ENCODE measurements at places on chromosomes 1 and 21. TPM values are rescaled to one million over a fixed set of nuclear protein-coding genes. Genes with fewer than 3 reads are reported as not detected.

MYOC gene
- total RNA-seq: 3.2 TPM

GRCh38 chr21:38775733-38776132 is 30.0 kb upstream of the ETS2 start:
- H3K27me3 ChIP-seq: no peaks in the 10 kb centered on the region
- no peaks in the 10 kb centered on the region for H3K36me3 ChIP-seq
- H3K27ac ChIP-seq: no peak overlapping the region
- no peak for DNase-seq
- no peak overlapping the region for H3K4me3 ChIP-seq

DNA sequence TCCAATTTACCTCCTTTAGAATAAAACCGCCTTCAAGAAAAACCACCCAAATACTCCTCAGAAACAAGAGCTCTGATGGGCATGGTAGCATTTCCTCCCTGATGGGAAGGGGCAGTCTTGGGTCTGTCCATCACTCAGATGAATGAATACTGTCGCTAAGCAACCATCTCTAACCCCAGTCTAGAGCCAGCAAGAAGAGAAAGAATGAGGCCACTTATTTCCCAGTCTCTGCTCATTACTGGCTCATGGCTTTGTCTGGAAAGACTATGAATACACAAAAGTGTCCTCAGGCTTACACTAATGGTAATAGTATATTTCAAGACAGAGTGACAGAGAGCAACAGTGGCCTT is 51.0 kb upstream of the F3 start:
- H3K27me3 ChIP-seq: no peaks in the 10 kb centered on the region
- no peaks in the 10 kb centered on the region for H3K36me3 ChIP-seq
- no peaks in the 10 kb centered on the region for H3K4me1 ChIP-seq
- no peak for DNase-seq

DNA sequence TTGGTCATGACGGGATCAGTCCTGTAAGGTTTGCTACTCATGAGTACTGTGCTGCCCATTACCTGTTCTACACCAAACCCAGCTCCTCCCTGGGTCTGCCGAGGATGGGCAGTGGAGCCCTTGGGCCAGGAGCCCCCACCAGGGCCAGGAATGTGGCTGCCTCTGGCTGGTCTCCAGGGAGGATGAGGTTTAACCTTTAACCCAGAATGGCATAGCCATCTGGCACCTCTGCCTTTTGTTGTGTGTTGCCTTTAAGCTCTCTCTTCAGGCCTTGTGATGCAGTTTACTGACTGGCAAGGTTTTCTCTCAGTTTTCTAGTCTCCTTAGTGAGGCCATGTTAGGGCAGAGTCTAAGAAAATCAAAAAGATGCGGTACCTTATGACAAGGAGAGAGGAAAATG is 38.6 kb downstream of the SIPA1L2 start:
- H3K36me3 ChIP-seq: no peaks in the 10 kb centered on the region
- no peak for DNase-seq
- peaks cover 48% of the 10 kb centered on the region for H3K4me1 ChIP-seq
- H3K27me3 ChIP-seq: no peaks in the 10 kb centered on the region

DNA sequence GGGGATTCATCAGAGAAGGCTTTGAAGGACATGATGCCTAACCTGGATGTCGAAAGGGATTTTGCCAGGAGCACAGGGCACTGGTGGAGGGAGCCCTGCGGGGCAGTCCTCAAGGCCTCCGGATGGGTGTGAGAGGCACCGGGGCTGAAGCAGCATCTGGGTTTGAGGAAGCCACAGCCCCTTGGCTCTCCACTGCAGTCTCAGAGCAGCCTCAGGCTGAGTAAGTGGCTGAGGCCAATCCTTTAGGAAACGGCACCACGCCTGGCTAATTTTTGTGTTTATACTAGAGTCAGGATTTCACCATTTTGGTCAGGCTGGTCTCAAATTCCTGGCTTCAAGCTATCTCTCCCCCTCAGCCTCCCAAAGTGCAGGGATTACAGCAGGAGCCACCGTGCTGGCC is 12.0 kb downstream of the ERVH48-1 start:
- peaks cover 40% of the 10 kb centered on the region for H3K36me3 ChIP-seq
- no peak for DNase-seq
- no peak overlapping the region for H3K4me3 ChIP-seq
- no peaks in the 10 kb centered on the region for H3K27me3 ChIP-seq
- H3K27ac ChIP-seq: no peak overlapping the region

DNA sequence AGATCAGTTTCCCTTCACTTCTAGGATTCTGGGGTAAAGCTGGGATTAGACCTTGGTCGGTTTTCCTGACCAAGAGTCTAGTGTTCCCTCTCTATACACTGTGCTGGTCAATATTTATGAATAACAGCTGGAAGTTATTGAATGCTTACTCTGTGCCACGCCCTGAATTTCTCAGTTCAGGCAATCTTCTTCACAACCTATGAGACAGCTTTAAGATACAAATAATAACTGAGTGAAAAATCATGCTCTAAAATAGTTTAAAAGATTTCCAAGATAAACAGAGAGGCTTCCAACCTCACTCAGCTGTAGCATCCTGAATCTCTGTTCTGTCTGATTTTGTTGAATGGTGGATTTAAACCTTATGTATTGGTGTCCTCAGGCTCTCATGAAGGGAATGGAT is 72.2 kb downstream of the GNG12 start:
- H3K4me3 ChIP-seq: no peak overlapping the region
- H3K27me3 ChIP-seq: no peaks in the 10 kb centered on the region
- DNase-seq: no peak

DNA sequence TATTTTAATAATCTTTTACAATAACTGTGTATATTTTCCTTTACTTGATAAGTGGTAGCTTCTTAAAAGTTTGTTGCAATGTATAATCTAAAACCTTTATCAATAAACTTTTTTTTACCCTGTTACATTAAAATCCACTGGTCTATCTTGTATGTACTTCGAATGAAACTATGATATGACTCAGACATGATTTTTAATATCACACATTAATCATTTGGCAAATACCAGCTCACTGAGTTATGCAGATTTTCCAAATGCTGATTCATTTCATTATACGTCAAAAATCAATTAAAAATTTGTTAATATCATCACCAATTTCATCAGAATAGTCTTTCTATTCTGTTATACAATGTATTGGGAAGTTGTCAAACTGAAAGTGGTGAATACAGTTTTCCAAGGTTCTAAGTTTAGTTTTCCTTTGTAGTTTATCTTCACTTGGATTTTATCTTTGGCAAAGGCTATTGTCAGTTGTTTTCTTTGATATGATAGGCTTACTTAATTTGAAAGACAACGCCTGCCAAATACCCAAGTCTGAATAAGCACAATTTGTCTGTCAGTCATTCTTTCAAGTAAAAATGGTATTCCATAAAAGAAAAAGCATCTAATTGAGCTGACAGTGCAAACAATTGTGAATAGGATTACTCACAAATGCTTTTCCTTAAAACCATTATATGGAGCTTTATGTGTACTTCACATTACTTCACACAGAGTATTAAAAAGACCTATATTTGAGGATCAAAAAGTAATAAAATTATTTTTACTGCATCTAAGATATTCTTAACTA is 127.0 kb downstream of the NME7 start:
- H3K27me3 ChIP-seq: no peaks in the 10 kb centered on the region
- H3K4me3 ChIP-seq: no peak overlapping the region
- H3K36me3 ChIP-seq: no peaks in the 10 kb centered on the region
- DNase-seq: no peak
- H3K27ac ChIP-seq: no peak overlapping the region

DNA sequence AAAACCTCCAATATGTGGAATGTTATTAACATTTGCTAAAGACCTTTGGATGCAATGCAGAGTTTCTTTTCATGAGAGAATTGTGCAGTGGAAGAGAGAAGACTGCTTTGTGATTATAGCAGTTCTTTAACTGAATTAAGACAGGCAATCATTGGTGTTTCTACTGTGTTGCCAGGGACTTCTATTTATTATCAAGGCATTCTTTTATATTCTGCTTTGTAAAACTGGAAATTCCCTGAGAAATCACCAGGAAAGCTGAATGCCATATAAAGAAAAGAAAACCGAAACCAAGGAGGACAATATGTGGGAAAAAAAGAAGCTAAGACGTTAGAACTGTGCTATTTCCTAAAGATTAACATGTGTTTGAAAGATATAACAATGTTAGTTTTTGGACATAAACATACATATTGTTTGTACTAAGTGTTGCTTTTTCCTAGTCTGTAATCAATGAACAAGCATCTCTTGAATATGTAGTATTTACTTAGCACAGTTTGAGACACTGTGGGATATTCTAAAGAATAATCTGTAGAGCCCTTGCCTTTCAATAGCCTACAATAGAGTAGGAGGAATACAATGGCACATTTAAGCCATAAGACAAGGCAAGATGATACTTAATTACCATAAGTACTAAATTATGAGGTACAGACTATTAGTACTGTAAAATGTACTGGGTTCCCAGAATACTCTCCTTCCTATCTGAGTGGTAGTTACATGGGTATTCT is 47.1 kb downstream of the EXTL2 start:
- H3K27me3 ChIP-seq: no peaks in the 10 kb centered on the region
- peak overlapping the region; percentile 28 for H3K4me3 ChIP-seq
- H3K4me1 ChIP-seq: peaks cover 6% of the 10 kb centered on the region
- H3K27ac ChIP-seq: no peak overlapping the region
- H3K36me3 ChIP-seq: no peaks in the 10 kb centered on the region
- DNase-seq: no peak

GRCh38 chr1:81899214-81899821 is 98.6 kb downstream of the ADGRL2 start:
- no peaks in the 10 kb centered on the region for H3K36me3 ChIP-seq
- H3K27ac ChIP-seq: no peak overlapping the region
- no peak overlapping the region for H3K4me3 ChIP-seq

DNA sequence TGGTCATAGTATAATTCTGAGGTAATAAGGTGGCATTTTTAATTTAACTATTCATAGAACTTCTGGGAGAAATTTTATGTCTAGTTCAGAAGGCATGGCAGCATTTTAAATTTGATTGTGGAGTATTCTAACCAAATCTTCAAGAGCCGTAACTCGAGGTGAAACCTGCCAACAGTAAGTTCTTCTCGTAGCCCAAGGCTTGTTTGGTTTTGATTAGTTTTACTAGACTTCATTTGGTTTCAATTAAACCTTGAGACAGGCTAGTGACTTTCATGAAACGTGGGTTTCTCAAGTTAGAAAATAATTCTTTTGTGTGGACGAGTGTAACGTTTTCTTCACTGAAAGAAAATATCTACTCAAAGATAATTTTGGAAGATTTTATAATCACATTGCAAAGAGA is 395.5 kb downstream of the USP25 start:
- no peaks in the 10 kb centered on the region for H3K4me1 ChIP-seq
- no peak for DNase-seq
- H3K36me3 ChIP-seq: no peaks in the 10 kb centered on the region
- H3K27me3 ChIP-seq: no peaks in the 10 kb centered on the region
- no peak overlapping the region for H3K27ac ChIP-seq

GRCh38 chr1:41409825-41410224 is 48.6 kb downstream of the FOXO6 start:
- no peak for DNase-seq
- no peak overlapping the region for H3K4me3 ChIP-seq
- H3K36me3 ChIP-seq: no peaks in the 10 kb centered on the region
- peaks cover 19% of the 10 kb centered on the region for H3K27me3 ChIP-seq

- H3K27me3 ChIP-seq: peaks cover 27% of the 10 kb centered on the region
- no peak for DNase-seq
- no peaks in the 10 kb centered on the region for H3K4me1 ChIP-seq
Observed at GRCh38 chr21:44658541-44658910, 794 bp downstream of the KRTAP12-3 start.

DNA sequence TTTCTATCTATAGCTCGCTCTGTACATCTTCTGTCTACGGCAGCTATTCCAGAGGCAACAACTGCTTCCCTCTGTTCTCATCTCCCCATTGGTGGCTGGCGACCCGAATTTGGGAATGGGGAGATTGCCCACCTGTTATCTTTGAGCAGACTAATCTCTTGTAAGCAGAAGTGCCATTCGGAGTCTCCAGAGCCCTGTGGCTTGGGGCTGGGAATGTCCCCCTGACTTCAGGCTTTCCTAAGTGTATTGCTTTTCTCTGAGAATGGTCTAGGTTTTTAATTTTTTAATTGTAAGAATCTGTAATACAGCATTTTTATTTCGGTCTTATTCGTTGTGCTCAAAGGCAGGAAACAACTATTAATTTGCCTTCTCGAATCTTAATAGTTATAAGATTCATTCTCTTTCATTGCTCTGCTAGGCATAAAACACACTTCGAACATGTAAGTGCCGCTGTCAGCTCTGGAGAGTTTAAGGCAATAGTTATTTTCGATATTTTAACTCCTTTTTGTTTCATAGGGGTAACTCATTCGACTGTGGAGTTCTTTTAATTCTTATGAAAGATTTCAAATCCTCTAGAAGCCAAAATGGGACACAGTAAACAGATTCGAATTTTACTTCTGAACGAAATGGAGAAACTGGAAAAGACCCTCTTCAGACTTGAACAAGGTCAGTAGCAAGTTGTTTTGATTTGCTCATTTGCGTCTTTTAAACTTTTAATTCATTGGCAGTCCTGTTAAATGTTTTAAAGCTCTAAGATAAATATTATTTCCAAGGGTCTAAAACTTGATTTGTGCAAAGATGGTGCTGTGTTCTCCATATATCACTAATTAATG is 514 bp downstream of the AGL start:
- peak overlapping the region; percentile 91 for H3K4me3 ChIP-seq
- peaks cover 31% of the 10 kb centered on the region for H3K4me1 ChIP-seq
- peak overlapping the region; percentile 89 for H3K27ac ChIP-seq
- peaks cover 15% of the 10 kb centered on the region for H3K36me3 ChIP-seq
- no peak for DNase-seq
